ENCODE measurements at places on chromosomes 2 and 18.

DNA sequence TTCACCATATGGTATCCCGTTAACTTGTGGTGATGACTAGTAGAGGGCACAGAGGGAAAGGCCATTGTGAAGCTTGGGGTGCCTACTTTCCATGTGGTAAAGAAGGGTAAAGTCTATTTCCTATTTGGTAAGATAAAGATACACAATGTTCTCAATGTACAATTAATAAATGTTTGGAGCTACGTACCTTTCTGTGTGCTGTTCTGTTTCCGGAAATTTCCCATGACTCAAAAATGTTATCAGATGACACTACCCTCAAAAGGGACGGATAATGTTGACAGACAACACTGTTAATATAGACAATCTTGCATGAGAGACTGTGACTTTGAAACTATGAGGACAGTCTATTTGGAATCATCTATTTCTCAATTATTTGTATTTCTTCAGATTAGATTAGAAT, 4.2 kb upstream of the SULT1C3 start:
- DNase-seq, result no peak

GRCh38 chr2:96247009-96247408, 18.8 kb downstream of the TMEM127 start:
- DNase-seq, result no peak

DNA sequence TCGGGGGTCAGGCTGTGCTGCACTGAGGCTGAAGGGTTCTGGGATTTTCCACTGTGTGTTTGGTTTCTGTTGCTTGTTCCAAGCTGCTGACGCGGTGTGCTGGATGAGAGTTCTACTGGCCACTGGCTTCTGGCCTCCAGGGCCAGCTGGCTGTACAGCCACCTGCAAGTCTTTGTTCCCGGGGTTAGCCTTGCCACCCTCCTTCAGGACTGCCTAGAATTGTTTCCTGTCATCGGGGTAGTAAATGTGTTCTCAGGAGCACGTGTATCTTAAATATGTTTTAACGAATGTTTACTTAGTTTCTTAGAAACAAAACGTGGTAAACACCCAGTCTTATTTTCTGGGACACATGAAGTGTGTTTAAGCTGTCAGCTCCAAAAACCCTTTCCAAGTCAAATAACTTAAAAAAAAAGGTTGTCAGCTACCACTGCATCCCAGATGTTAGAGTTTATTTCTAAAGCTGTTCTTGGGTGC, 231.2 kb downstream of the AGAP1 start:
- no peak for DNase-seq

DNA sequence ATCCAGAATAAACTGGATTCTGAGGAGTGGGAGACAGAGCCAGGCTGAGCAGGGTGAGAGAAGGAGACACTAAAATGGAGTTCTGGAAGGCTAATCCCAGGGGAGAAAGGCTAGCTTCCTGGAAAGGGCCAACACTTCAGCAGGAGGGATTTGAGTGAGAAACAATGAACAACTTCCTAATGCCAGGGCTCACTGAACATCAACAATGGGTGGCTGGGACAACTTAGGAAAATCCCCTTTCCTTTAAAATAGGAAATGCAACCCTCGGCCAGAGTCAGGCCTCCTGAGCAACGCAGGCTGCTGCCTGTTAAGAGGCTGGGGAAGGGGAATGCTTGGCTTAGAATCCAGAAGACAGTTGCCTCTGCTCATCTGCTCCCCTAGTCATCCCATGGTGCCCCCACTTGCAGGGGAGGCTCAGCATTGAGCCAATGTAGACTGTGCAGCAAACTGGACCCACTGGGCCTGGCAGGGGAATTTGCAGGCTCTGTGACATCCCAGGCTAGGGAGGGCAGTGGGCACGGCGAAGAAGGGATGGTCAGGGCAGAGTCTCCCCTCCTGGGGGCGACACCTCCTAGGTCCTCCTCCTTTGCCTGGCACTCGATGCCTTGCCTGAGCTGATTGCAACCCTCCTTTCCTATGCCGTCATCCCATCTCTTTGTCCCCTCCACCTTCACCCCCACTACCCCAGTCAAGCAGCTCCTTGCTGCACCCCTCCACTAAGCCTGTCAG, 182.5 kb downstream of the TNS1 start:
- no peak for DNase-seq

GRCh38 chr2:144936442-144936841, 416.5 kb upstream of the ZEB2 start:
- DNase-seq, result no peak

- no peak for DNase-seq
These were observed 151.2 kb upstream of the BOD1L2 start for GRCh38 chr18:56995579-56996188.

- DNase-seq, result no peak
These were observed 5.8 kb upstream of the CNDP1 start for GRCh38 chr18:74528478-74528877.

- DNase-seq, result peak; percentile 49
These were observed 117.0 kb downstream of the DOCK10 start for GRCh38 chr2:224925061-224925809.

Data from CD4-positive, alpha-beta T cell treated with Interleukin-15 for 4 hours (primary cell).